Lung microvascular endothelial cell (primary cell): ENCODE measurements at places on chromosomes 2 and 18. TPM values are rescaled to one million over a fixed set of nuclear protein-coding genes. Genes with fewer than 3 reads are reported as not detected.

CD207 gene
- total RNA-seq: under 0.01 TPM in 1 of 2 replicates, not detected in the other

GRCh38 chr18:40423291-40423690, 1531.7 kb upstream of the PIK3C3 start:
- no peak for DNase-seq

INHA gene
- not detected in 2 replicates for total RNA-seq

GRCh38 chr2:81858998-81859397, 1554.4 kb upstream of the LRRTM1 start:
- DNase-seq: no peak

DNA sequence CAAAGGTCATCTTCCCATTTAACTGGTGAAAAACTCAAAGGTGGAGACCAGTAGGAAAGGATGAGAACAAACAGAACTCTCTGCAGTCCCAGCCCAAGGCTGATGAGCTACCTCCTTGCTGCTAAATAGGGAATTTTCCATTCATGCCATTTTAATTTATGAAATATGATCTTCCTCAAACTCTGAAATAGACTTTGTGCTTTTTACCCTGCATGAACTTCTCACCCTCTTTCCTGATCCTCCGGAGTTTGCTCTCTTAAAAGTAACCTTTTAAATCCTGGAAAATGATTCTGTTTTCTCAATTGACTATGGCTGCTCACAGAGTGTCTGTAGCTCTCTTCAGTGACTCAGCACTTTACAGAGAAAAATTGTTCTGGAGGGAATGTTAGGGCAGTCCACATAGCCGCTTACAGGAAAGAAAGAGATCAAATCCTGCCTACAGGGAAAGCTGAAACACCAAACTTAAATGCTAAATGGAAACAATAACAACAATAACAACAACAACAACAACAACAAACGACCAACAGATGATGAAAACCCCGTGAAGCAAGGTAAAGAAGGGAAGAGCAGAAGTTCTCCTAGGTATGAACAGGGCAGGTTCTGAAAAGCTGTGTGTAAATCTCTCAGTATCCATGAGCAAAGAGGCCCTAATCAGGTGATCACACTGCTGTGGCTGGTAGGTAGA, 79.8 kb upstream of the SESTD1 start:
- no peak for DNase-seq

- DNase-seq: no peak
Observed at GRCh38 chr2:218583983-218584850, 15.6 kb downstream of the CNOT9 start.

ABCB11 gene
- under 0.01 TPM in 1 of 2 replicates, not detected in the other for total RNA-seq

- no peak for DNase-seq
Observed at GRCh38 chr2:124250433-124250832, 225.3 kb downstream of the CNTNAP5 start.

ATP5F1A gene
- 421 and 463 TPM in 2 replicates for total RNA-seq

DNA sequence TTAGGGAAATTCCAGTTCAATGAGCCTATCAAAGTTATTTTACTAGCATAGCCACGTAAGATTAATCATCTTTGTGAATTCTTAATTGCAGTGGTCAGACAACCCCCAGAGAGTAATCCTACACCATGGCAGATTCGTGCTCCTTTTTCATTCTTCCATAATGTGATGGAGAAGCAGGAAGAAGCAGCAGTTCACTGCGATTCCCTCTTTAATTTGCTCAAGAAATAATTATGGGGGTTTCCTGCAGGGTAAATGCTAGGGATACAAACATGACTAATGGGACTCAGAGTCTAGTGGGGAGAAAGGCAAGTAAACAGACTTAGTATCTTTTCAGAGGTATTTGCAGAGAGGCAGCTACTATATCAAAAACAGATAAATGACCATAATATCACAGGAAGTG, 175.8 kb upstream of the HNRNPA3 start:
- DNase-seq: no peak

- peak; percentile 30 for DNase-seq
Observed at GRCh38 chr2:217074576-217075255, 214.9 kb upstream of the TNP1 start.

GRCh38 chr2:215921895-215922294, 91.5 kb downstream of the MREG start:
- peak; percentile 88 for DNase-seq

GRCh38 chr2:160499865-160500264, 6.3 kb upstream of the RBMS1 start:
- DNase-seq: no peak

- DNase-seq: peak; percentile 44
Observed at GRCh38 chr2:23926290-23926749, 603 bp downstream of the ATAD2B start.

DNA sequence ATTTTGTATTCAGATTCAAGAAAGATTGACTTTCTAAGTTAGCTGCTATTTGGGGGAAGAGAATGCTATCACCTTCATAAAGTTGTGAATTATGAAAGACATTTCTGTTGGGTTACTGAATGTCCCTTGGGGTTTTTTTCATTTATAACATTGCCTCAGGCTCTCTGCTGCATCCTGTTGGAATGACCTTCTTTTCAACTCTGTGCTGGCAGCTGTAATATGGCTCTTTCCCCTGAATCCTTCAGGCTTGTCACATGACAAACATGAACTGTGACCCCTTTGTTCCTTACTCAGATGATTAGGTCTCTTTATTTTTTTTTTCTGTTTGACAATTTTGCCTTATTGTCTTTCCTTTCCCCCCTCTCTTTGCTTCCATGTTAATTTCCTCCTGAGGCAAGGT, 159.8 kb downstream of the TAF4B start:
- peak; percentile 83 for DNase-seq

GRCh38 chr2:96408616-96409015, 73.0 kb downstream of the NCAPH start:
- no peak for DNase-seq

- DNase-seq: no peak
Observed at GRCh38 chr2:74201196-74201595, 2.8 kb downstream of the MTHFD2 start.

RGPD3 gene
- under 0.01 TPM in 2 replicates for total RNA-seq

GREB1 gene
- under 0.01 and 0.20 TPM in 2 replicates for total RNA-seq

GRCh38 chr2:28134262-28134812, 243.8 kb downstream of the BABAM2 start:
- DNase-seq: peak; percentile 7

- no peak for DNase-seq
Observed at GRCh38 chr2:1143129-1143528, 192.5 kb downstream of the SNTG2 start.
